ENCODE measurements at places on chromosomes 7 and 10.

GRCh38 chr10:52956861-52957260, 184.3 kb upstream of the MBL2 start:
- no peak for DNase-seq

DNA sequence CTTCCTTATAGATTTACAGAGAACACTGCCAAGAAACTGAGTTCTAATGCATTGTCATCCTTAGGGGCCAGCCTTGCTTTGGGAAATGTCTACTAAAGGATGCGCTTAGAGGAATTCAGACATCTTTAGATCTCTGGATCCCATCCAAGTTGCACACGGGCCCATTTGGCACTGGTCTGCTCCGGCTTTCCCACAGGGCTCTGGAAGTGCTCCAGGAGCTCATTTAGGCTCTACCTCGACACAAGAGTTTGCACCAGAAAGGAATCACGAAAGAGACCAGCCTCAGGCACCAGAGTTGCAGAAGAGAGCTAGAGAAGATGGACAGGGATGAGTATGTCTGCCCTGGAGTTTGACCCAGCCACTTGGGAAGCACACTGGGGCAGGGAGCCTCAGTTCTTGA, 150.1 kb upstream of the TMEM72 start:
- no peak for DNase-seq

- DNase-seq, result no peak
Observed at GRCh38 chr10:86960003-86960862, 1.8 kb downstream of the SNCG start.

GRCh38 chr7:87226495-87226894, 7.0 kb upstream of the TMEM243 start:
- no peak for DNase-seq

GRCh38 chr7:93992421-93993110, 11.6 kb downstream of the BET1 start:
- DNase-seq, result no peak

DNA sequence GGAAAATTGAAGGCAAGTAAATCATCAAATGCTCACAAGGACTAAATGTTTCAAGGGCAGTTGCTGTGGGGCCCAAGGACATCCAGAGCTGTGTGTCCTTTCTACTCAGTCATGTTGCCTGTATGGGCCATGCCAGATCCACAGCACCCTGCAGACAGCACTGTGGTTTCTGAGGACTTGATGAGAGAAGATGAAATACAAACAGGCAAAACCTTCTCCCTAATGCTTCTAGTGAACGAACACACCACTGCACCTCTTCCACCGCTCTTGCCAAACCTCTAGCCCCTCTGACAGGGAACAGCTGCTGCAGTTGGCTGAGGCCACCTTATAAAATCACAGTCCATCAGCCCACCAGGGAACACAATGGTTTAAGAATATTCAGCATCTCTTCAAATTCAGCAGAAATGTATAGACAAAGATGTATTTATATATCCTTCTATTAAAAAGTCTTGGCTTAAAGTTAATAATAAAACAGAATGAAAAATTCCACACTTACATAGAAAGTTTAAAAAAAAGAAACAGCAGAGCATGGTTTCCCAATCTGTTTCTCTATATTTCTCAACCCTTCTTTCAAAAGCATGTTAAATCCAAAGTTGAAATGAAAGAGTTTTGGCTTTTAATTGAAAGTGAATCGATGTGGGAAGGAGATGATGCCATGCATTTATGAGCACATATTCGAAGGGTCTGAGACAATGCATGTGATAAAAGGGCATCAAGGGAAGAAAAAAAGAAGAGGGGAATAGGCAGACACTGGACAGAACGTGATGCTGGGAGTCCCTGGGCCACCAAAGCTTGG, 14.0 kb downstream of the CYP3A7 start:
- DNase-seq, result no peak

DNA sequence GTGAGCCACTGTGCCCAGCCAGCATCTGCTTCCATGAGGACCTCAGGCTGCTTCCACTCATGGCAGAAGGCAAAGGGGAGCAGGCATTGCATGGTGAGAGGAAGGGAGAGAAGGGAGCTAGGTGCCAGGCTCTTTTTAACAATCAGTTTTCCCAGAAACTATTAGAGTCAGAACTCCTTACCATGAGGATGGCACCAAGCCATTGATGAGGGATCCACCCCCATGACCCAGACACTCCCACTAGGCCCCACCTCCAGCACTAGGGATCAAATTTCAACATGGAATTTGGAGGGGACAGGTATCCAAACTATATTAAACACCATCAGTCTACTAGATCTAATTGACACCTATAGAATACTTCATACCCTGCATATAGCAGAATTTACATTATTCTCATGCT, 14.2 kb upstream of the MCM10 start:
- DNase-seq, result no peak

GRCh38 chr7:73856941-73857340, 4.0 kb upstream of the TMEM270 start:
- no peak for DNase-seq

DNA sequence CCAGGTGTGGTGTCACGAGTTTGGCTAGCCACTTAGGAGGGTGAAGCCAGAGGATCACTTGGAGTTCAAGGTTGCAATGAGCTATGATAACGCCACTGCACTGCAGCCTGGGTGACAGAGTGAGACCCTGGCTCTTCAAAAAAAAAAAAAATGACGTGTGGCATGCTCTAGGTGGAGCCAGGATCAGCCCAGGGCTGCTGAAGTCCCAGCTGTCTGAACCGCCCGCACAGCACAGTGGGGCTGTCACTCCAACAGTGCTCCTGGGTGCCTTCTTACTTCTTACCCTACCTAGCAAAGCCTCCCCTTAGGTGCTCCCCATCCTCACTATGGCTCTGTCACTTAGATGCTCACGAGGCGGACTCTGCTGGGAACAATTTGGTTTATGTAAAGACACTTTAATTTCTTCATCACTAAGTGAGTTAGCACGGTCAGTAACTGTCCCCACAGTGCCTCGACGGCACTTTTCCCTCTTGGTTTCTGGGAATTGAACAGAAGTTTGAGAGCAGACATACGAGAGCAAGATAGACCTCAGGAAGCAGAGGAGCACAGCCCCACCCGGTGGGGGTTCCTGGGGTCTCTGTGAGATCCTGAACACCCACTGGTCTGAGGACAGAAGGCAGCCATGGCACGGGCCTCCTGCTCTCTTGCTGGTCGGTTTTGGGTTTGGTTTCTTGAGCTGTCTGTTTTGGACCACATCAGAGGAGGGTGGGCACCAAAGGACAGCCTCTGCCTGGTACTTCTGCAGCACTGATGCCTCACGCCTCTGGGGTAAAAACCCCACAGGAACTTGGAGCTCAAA, 66.2 kb upstream of the BTBD16 start:
- no peak for DNase-seq
